ENCODE measurements at places on chromosomes 7 and 10.

DNA sequence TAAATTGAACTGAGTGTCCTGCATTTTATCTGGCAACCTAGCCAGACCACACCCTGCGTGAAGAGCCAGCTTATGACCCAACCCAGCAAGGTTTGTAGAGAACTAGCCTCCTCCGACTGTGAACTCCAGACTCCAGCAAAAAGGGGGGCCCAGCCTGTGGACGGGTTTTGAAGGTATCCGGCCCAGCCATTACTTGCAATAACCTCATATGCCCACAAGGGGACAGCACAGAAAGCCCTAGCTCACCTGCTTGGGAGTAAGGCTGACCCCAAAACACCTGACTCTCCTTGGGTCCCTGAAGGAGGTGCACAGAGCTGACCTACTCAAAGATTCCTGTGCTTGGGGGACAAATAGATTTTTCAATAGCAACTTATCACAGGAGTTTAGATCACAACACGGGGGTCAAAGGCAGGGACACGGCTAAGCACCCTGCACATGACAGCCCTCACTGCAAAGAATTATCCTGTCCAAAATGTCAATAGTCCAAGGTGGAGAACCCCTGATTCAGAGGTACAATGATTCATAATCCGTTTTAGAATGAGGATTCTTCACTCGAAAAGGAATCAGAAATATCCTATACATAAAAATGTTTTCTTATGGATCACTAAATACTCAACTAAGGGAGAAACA lies 4.6 kb downstream of the TRPV6 start:
- DNase-seq: peak; percentile 58

- no peak for DNase-seq
These were observed 394.8 kb upstream of the IGFBP3 start for GRCh38 chr7:46315891-46316290.

GRCh38 chr7:111238886-111239285 lies 148.0 kb downstream of the LRRN3 start:
- DNase-seq: no peak

- DNase-seq: no peak
These were observed 20.9 kb downstream of the NPS start for GRCh38 chr10:127570036-127570435.

DNA sequence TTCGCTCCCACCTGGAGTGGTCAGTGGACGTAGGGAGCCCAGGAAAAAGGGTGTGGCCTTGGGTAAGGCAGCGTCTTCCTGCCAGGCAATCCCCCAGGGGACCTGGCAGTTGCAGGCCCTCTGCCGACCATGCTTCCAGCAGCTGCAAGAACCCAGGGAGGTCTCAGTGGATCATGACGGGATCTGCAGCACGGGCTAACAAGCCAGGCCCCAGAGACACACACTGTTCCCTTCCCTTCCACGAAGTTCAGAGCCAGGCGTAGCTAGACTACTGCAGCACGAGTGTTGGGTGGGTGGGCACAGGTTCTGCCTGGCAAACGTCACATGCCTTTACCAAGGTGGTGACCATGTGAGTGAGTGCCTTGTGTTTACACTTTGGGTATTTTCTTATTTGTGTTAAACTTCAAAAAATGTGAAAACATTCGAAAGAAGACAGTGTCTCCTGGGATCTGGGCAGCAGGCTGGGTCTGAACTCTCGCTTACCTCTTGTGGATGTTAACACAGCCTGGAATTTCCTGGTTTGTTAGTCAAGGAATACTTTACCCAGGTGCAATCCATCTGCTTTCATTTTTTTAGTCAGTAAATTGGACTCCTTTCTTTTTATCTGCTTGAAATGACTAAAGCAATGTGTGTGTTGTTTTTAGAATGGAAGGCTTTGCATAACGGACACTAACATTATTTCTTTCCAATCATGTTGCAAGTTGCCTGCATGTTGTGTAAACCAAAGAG lies 48.2 kb upstream of the VIPR2 start:
- no peak for DNase-seq

GRCh38 chr10:120735773-120736371 lies 115.3 kb upstream of the WDR11 start:
- no peak for DNase-seq

- DNase-seq: no peak
These were observed 29.3 kb upstream of the FOXL3 start for GRCh38 chr7:260441-261281.

- no peak for DNase-seq
These were observed 55.2 kb downstream of the TSPAN15 start for GRCh38 chr10:69506487-69506833.

DNA sequence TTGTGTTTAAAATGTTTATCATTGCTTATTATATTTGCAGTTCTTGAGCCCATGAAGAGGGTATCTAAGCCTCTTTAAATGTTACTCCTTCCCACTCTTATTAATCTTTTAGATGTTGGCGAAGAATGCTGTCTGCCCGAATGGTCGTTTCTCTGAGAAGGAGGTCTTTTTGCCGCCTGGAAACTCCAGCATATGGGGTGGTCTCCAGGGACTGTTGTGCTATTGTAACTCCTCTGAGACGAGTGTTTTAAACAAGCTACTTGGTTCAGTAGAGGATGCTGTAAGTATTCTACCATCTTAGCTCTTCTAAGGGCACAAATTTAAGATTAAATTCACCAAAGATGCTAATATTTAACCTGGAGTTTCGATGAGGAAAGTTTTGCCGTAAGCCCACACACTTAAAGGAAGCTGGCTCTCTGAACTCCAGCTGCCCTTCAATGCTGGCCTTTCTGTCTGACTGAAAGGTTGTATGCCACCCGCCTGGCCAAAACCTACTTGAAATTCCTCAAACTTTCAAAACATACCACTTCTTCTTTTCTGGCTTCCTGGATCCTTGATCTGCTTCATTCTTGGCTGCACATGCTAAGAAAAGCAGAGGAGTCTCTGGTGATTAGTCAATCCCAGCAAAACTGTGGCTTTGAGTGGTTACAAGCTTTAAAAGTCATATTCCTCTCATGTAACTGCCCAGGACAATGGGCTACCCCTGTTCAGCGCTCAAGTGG lies 74.7 kb downstream of the ABCA13 start:
- DNase-seq: no peak

GRCh38 chr7:35267411-35267810 lies 13.5 kb upstream of the TBX20 start:
- DNase-seq: no peak

DNA sequence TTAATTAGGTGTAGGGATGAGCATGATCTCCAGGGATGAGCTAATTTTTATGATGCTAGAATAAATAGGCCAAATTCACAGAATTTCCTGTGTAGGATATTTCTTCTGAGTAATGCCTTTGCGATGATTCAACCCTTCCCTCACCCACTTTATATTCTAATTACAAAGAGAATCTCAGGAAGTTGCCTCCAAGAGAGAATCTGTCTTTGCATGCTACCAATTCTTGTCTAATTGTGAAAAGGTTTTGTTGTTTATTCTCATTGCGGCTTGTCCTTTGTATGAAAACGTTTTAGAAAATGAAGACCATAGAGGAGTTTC lies 6.3 kb downstream of the C7orf57 start:
- no peak for DNase-seq

- DNase-seq: no peak
These were observed 950.3 kb downstream of the SORCS1 start for GRCh38 chr10:106214243-106214642.

GRCh38 chr10:60810437-60811182 lies 32.3 kb downstream of the CDK1 start:
- DNase-seq: no peak

GRCh38 chr10:121900443-121901174 lies 27.2 kb downstream of the ATE1 start:
- DNase-seq: peak; percentile 55

DNA sequence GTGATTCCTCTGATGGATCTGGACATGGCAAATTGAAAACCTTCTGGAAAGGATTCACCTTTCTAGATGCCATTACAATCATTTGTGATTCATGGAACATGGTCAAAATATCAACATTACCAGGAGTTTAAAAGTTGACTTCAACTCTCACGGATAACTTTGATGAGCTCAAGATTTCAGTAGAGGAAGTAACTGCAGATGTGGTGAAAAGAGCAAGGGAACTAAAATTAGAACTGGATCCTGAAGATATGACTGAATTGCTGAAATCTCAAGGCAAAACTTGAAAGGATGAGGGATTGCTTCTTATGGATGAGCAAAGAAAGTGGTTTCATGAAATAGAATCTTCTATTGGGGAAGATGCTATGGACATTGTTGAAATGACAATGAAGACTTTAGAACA lies 293.6 kb downstream of the ARHGAP12 start:
- DNase-seq: no peak

GRCh38 chr7:97271619-97272018 lies 154.1 kb downstream of the SDHAF3 start:
- no peak for DNase-seq

All from iPS DF 6.9 (cell line).